ENCODE measurements at places on chromosomes 7 and 10.
A peak's percentile ranks its signal among the peaks of the same experiment; 100 is the strongest.

DNA sequence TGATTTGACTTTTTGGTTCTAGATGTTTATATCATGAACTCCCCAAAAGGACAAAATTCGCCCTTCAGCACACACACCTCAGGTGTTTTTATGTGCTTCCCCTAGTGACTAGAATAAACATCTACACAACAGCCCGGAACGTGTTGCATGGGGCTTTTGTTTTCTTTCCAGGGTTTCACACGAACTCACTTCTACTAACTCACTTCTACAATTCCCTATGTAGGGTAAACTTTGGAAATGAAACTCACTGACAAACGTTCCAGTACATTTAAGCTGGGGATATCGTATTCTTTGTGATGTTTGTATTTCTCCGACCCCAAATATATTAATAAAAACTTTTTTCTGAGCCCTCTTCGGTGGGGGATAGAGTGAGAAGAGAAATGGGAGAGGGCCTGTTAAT lies 1.4 kb downstream of the TRA2A start:
- DNase-seq, result peak; percentile 71

- no peak for DNase-seq
These were observed 13.6 kb downstream of the DGKB start for GRCh38 chr7:14888962-14889361.

GRCh38 chr10:91271886-91272285 lies 51.4 kb downstream of the PCGF5 start:
- DNase-seq, result no peak

GRCh38 chr7:93185303-93186027 lies 37.3 kb upstream of the SAMD9L start:
- no peak for DNase-seq

GRCh38 chr10:43216931-43217562 lies 49.8 kb downstream of the RASGEF1A start:
- DNase-seq, result no peak

All from OCI-LY7 (cell line).